A172 (cell line): ENCODE measurements at places on chromosomes 6 and 20.

- no peak for DNase-seq
Observed at GRCh38 chr6:97677626-97678025, 394.6 kb upstream of the MMS22L start.

DNA sequence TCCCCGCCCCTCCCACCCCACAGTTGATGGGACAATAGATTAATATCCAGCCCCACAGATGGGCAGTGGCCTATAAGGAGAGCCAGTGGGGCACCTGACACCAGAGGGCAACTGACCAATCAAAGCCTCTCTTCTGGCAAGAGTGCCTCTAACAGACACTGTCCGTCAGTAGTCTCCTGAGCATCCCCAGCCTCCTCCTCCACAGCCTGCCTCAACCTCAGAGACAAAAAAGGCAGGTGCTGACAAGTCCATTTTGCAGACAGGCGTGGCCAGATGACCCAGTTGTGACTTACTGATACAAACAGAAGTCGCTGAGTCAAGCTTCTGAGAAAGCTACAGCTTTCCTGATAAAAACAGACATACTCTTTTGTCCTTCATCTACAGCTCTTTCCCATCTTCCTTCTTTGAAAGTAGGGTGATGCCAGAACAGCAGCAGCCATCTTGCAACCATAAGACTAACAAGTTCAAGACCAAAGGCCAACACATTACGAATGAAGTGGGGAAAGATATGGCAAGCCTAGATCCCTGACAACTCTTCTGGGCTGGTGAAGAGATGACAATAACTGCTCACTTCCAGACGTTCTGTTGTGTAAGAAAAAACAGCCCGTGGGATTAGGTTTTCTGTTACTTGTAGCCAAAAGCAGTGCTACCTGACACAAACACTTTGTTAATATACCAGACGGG lies 12.3 kb downstream of the PPIL1 start:
- peak; percentile 14 for DNase-seq

DNA sequence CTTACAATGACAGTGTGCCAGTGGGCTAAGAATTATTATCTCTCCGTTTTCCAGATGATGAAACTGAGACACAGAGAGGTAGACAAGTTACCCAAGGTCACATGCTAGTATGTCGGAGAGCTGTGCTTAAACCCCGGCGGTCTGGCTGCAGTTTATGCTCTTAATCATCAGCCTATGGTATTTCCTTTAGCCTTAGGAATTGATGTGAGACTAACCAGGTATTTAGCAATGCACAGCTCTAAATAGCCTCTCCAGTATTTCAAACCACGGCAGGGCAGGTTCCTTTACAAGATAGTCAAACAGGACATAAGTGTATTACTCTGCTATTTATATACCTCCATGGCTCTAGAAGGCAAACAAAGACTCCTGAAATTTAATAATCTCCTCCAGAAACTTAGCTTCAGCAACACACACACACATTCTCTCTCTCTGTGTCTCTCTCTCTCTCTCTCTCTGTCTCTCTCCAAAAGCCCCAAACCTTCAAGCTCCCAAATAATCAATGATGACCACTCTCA lies 142.0 kb upstream of the ZNF217 start:
- peak; percentile 95 for DNase-seq

GRCh38 chr6:69378326-69378725 lies 418.5 kb downstream of the LMBRD1 start:
- DNase-seq: no peak

- no peak for DNase-seq
Observed at GRCh38 chr20:24531631-24532419, 62.4 kb downstream of the SYNDIG1 start.

- DNase-seq: no peak
Observed at GRCh38 chr20:51286758-51287157, 255.8 kb downstream of the NFATC2 start.

GRCh38 chr20:51003753-51004152 lies 19.2 kb downstream of the KCNG1 start:
- DNase-seq: no peak

GRCh38 chr6:87788141-87788540 lies 86.1 kb upstream of the AKIRIN2 start:
- DNase-seq: no peak

- no peak for DNase-seq
Observed at GRCh38 chr6:142953373-142954273, 8.6 kb upstream of the HIVEP2 start.

DNA sequence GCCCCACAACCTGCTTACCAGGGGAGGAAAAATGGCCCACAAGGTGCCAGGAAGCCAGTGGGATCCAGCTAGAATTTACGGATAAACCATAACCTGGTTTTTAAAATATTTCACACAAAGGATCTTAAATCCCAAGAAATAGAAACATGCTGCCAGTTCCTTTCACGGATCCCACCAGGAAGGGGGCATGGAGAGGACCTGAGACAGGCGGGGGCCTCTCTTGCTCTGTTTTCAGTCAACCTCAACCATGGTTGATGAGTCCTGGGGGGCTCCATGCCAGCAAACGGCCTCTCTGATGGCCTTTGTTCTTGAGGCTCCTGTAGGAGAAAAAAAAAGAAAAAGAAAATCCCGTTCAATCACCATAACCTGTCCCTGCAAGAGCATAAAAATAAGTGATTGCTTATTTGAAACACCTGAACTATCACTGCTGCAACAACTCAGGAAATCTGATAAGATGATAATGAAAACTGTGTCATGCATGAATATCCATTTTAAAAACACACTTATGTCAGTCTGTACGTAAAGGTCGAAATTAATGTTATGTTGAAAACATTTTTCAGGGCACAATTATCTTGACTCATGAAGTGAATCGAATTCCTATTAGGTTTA lies 125.8 kb upstream of the CST7 start:
- DNase-seq: no peak

GRCh38 chr20:22532598-22532997 lies 51.8 kb downstream of the FOXA2 start:
- DNase-seq: no peak
